Lower leg skin (tissue), 4 donors: ENCODE measurements at places on chromosomes 2 and 18. TPM values are rescaled to one million over a fixed set of nuclear protein-coding genes. Genes with fewer than 3 reads are reported as not detected.
A peak's percentile ranks its signal among the peaks of the same experiment; 100 is the strongest.

DNA sequence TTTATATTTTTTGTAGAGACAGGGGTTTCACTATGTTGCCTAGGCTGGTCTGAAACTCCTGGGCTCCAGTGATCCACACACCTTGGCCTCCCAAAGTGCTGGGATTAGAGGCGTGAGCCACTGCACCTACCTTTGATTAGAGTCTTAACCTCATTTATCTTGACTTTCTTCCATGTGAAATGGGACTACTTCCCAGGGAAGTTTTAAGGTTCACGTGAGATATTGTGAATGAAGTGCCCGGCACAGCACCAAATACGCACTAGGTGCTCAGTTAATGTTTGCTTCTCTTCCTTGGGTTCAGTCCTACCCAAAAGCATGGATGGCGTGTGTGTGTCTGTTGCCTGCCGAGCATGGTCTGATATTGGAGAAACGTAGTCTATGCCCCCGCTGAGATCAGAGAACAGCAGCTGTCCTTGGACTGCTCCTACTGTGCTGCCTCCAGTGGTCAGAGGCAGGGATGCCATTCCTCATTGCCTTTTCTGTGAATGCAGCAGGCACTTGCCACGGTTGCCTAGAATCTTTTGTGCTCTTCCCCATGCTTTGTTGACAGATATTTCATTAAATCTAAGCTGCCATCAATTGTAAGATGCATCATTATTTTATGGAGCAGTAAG lies 12.3 kb upstream of the TFCP2L1 start:
- DNase-seq = peak; percentile 50

GRCh38 chr18:21911551-21911950 lies 171.0 kb downstream of the MIB1 start:
- no peak for DNase-seq

- no peak for DNase-seq
Observed at GRCh38 chr2:152762202-152762601, 43.8 kb downstream of the ARL6IP6 start.

DNA sequence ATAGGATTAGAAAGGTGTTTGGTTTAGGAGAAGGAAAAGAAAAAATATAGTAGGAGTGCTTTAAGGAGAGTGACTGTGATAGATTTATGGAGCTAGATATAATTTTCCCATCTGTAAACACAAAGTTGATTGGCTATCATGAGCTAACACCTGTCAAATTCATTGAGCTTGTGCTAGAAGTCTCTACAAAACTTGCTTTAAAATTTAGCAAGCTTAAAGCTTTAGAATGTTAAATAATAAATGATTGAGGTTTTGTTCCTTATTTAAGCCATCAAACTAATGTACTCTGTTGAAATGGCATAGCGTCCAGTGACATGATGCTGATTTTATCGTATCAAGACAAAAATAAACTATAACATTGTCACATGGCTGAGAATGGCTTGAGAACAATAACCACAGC lies 1497.4 kb upstream of the DDX18 start:
- no peak for DNase-seq

- no peak for DNase-seq
Observed at GRCh38 chr2:65165558-65165957, 35.7 kb upstream of the RAB1A start.

GRCh38 chr18:41789001-41789400 lies 166.0 kb upstream of the PIK3C3 start:
- DNase-seq = no peak

DNA sequence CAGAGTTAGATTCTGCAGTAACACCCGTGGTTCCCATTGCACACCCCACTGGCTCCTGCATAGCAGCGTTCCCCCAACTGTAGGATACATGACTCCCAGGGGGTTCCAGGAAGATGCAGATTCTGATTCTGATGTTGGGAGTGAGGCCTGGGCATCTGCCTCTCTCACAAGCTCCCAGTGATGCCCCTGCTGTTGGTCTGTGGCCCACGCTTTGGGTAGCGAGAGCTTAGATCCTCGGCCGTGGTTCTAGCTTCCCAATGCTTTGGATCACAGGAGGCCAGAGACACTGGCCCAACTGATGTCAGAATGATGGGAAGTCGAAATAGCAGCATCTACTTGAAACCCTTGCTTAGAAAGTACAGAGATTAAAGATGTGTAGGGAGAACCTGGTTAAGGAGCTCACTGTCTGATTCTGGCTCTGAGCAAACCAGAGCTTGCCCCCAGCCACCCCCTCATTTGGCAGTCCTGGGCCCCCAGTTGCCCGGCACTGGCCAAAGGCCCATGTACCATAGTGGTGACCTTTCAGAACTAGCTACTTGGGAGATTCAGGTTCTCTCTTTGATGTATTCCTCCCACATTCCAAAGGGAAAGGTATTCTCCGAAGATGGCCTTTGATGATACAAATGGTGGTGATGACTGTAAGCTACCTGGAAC lies 197.5 kb downstream of the FAM210A start:
- DNase-seq = no peak

DNA sequence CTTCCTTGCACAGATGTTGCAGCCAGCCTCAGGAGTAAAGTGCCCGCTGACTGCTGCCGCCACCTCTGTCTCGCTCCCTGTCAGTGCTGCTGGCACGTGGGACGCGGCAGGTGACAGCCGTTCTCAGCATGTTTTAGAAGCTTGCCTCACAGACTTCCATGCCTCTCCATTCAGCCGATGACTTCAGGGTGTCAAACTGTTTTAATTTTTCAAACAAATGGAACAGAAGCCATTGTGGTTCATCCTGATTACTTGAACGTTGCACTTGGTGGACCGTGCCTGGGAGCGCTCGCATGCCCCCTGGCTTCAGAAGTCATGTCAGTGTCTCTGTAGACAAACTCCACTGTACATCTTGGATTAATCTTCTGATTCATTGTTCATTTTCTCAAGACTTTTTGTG lies 62.7 kb upstream of the EML6 start:
- no peak for DNase-seq

DNA sequence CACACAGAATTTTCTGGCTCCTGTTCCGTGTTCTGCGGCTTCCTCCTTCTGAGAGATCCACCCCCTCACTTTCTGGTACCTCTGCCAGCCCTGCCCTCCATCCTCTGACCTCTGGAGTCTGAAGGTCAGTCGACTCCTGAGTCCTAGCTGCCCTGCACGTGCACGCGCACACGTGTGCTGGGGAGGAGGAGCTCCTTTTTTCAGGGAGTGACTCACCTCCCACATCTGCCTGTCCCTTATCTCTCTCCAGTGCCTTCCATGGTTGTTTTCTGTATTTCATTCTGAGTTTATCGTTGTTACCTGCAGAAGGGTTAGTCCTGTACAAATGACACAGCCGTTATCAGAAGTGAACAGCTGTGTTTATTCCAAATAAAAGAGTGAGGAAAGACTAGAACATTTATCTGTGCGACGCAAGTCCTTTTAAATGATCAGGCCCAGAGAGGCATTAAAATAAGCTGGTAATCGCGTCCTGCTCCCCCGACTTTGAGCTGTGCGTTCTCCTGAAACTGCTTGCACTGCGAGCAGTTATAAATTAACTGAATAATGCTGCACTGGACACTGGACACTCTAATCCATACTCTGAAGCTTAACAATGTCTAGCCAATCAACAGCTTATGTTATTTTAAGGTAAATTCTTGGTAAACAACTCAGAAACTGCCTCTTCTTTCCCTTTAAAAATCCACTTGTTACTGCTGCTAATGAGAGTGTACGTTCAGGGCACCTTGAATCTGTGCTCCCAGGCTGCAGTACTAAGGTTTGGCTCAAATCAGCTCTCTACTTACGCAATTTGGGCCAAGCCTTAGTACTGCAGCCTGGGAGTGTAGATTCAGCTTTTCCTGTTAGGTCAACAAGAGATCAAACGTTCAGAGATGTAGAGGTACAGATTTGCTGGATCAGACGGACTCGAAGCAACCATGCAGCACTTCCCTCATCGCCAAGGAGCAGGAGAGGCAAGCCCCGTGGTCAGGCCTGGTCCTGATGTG lies 72.5 kb downstream of the GALR1 start:
- no peak for DNase-seq

DNA sequence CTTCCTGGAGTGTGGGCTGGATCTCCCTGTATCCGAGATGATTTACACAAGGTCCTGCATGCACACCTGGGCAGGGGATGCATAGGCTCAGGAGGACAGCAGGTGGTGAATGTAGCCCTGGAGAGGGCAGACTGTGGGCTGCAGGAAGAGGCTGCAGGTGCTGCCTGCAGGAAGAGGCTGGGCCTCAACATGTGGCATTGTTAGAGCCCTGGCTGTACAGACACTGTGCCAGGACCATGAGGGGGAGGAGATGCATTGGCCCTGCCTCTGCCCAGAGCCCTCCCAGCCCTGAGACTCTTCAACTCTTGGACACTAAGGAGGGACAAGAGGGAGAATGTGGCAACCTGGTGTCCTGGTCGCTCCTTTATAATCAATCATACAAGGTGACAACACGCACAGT lies 392.8 kb downstream of the TNS1 start:
- no peak for DNase-seq

GRCh38 chr18:25164211-25164847 lies 187.6 kb downstream of the ZNF521 start:
- DNase-seq = no peak

DNA sequence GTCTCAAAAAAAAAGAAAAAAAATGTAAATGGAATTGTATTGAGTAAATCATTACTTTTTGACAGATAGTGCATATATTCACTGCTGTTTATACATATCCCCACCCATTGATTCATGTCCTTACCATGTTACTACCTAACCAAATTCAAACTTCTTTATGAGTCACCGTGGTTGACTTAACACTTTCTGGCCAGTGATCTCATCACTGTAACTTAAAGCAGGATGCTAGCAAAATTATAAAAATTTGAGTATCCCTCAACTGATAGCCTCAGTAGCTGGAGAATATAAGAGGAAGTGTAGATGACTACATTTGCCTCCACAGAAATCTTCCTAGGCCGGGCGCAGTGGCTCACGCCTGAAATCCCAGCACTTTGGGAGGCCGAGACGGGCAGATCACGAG lies 13.4 kb downstream of the CNOT9 start:
- DNase-seq = no peak

DNA sequence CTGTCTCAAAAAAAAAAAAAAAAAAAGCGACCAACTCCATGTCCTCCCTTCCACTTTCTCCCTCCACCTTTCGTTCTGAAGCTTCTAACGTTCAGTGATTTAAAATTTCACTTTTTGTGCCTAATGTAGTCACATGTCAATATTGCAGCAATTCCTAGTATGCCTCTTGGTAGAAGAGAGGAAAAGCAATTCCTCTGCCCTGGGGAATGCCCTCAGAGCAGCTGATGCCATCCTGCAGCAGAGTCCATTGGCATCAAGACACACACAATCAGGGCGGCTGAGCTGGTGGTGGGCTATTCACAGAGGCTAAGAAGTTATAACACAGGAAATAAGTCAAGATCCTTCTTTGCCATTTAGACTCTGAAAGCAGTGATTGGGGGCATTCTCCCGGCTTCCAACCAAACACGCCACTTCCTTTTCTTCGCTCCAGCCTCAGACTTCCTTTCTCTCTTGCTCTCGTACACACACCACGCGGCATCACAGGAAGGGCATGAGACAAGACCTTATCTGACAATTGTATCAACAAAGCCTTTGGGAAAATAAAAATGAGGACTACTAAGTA lies 71.9 kb downstream of the MOGAT1 start:
- DNase-seq = peak; percentile 21

- DNase-seq = no peak
Observed at GRCh38 chr2:240868286-240869108, at the start of gene AGXT. AGXT (plus strand) TSS chr2:240868824; CDS start chr2:240868866, 42 bp downstream.

DNA sequence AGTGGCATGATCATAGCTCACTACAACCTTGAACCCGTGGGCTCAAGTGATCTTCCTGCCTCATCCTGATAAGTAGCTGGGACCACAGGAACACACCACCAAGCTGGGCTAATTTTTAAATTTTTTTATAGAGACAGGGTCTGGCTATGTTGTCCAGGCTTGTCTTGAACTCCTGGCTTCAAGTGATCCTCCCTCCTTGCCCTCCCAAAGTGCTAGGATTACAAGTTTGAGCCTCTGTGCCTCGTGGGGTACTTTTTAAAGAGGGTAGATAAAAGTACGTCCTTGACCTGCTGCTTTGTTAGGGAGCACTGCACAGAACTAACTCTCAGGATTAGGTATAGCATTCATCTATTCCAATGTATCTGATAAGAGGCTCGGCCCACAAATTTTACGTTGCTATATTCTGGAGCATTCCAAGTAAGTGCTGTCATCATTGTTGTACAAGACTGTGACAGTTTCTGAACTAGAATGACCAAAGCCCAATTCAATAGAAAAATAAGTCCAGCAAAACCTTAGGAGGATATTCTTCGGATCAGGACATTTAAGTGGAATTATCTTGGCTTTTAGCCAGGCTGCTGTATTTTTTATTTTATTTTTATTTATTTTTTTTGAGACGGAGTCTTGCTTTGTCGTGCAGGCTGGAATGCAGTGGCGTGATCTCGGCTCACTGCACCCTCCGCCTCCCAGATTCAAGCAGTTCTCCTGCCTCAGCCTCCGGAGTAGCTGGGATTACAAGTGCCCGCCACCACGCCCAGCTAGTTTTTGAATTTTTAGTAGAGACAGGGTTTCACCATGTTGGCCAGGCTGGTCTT lies 4.1 kb downstream of the MTCL1 start:
- DNase-seq = no peak

DNA sequence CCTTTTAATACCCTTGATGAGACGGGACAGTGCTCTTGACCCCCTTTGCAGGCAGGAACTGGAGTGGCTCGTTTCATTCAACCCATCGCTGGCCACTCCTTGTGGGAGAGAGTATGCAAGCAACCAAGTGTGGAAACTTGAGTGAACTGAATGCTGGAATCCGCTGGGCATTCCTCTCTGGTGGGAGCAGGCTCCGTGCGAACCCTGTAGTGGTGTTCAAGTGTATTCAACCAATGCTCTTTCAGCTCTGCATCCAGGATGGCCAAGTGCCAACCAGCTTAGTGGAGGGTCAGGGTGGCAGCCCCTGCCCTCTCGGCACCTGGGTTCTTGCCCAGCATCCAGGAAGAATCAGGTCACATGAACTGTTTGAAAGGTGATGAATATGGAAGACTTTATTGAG lies 3.3 kb upstream of the ACADL start:
- no peak for DNase-seq

- DNase-seq = no peak
Observed at GRCh38 chr2:207185372-207185771, 19.6 kb upstream of the KLF7 start.

DNA sequence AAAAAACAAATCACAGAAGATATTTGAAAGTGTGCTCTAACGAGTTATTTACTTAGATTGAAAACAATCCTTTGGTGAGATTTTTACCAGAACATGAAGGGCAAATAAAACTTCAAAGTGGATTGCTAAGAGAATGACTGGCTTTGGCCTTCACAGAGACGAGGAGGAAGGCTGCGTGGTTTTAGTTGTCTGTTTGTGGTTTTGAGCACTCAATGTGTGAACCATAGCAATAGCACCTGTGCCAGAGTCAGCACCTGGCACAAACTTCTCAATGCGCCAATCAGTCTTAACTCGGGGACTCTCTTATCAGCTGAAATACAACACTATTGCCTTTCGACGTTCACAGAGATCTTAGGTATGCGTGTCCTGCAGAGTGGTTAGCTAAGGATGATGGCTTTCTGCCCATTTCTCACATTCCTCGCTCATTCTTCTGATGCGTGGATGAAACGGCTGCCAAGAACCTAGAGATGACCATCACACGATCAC lies 70.0 kb downstream of the MBP start:
- DNase-seq = no peak

Gene KYNU
- 1.2 TPM for total RNA-seq

Gene CGREF1
- 0.46 TPM for total RNA-seq

Gene SCN7A
- total RNA-seq = 2.4 TPM

Gene EIF5B
- total RNA-seq = 29.4 TPM

Gene FBLN7
- 3.6 TPM for total RNA-seq

Gene KCNIP3
- 8.0 TPM for total RNA-seq

Gene UGT1A5
- 0.80 TPM for total RNA-seq

Gene MDH1B
- total RNA-seq = 0.10 TPM

Gene LRRC30
- not detected for total RNA-seq

Gene TUBA3E
- total RNA-seq = not detected

Gene RIT2
- not detected for total RNA-seq
